ENCODE measurements at places on chromosomes 2 and 18.

- no peak for DNase-seq
These were observed 484 bp upstream of the DARS1 start for GRCh38 chr2:135985826-135986393.

DNA sequence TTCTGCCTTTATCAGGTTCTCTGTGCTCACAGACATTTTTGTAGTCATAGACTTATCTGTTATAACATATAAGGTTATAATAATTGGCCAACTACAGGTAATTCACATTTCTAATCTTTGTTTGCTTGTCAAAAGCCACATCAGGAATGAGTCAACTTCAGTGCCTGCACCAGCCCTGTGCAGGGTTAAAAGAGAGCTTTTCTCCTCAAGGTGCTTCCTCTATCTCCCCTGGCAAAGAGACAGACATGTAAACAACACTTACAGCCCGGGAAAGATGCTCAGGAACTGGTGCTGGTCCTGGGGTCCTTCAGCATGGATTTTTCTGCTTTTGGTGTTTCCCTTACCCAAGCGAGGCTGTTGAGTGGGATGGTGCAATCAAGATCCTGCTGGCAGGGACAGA lies 7.7 kb upstream of the EHD3 start:
- no peak for DNase-seq

DNA sequence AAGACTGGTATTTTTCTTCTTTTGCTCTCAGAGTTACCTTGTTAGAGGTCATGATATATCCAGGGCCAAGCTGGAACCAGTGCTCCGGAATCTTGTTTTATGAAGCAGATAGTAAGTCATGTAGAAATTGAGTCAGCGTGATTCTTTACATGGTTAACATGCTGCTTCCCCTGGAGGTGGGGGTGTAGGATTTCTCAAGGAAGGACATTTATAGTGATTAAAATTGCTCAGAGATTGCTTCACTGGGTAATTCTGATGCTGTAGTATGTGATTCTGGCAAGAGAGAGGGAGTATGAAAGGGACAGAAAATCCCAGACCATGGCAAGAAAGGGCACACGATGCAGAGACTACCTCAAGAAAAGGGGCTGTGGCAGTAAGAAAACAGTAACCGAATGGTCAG lies 8.0 kb upstream of the MYL1 start:
- no peak for DNase-seq

DNA sequence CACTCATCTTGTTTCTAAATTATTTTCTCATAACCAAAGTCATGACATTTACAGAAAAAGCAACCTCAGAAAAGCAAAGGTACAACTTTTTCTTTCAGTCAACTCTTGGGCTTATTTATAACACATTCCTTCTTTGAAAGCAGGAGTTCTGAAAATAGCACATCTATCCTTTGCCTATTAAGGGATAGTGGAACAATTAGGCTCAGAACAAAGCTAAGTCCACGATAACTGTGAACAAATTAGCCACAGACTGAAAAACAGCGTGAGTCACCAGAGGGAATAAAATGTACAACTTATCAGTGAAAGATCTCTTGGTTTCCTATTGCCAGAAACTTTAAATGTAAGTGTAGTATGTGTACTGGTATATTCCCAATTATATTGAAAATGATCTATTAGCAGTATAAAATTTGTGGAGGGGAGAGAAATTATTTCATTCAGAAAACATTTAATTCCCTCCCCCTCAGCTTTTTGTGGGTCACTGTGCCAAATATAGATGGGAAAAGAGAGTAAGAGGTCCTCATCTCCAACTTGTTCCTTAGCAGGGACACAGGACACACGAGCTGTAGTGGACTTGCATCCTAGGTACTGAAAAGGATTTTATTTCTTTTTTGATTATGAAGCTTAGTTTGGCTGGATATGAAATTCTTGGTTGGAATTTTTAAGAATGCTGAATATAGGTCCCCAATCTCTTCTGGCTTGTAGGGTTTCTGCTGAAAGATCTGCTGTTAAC lies 15.4 kb upstream of the MATN3 start:
- DNase-seq = peak; percentile 42

GRCh38 chr2:223930103-223930976 lies 14.8 kb downstream of the WDFY1 start:
- no peak for DNase-seq

DNA sequence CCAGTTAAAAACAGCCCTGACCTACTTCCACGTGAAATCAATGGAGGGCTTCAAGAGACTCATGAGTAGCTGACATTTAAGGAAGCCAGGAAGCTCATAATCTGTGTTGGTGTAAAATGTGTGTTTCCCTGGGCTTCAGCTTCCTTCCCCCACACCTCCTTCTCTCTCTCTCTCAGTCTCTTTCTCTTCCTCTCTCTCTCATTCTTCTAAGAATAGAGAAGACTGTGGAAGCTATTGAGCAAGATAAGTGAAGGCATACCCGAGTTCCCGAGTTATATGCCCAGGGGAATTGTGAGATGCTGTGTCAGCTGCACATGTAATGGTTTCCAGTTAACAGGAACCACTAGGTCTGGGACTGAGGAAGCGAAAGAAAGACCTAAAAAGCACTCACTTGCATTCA lies 199.4 kb downstream of the NYAP2 start:
- peak; percentile 63 for DNase-seq

DNA sequence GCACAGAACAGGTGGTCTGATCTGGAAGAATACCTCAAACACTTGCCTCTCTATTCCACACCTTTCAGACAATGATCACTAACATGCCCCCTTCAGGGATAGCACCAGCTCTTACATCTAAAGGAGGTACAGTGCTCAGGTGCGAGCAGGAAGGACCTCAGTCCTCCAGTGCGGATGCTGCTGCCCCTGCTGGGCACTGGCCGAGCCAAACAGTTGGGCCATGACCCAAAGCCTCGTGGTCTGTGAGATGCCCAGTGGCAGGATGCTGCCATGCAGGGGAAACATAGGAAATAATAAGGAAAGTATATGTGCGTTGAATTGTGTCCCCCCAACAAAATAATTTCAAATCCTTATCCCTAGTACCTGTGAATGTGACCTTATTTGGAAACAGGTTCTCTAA lies 243.7 kb downstream of the NDUFA10 start:
- DNase-seq = no peak

- no peak for DNase-seq
These were observed 493.7 kb upstream of the TNP1 start for GRCh38 chr2:217353591-217353990.

- DNase-seq = peak; percentile 73
These were observed 321.7 kb upstream of the REV1 start for GRCh38 chr2:99811544-99811943.

DNA sequence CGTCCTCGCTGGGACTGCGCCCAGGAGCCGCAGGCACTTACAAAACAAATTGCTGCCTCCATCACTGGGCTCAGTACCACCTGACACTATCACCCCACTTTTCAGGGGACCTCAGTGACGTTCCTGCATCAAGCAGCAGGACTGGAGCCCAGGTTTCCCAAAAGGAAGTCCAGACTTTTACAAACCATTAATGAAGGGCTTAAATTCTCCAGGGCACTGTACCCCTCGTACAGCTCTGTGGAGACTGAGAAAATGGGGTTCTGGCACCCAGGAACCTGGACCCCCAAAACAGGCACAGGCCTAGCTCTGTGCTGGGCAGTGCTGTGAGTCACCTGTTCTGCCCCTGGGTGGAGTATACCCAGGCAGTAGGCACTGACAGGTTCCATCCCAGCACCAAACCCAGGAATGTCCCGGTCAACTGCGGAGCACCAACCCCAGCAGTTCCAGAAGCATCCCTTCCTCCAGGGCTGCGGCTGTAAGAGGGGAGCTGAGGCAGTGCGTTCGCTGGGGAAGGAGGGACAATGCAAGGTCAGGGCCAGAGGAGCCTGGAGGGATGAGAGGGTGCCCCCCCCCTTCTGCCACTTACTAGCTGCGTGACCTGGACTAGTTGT lies 24.6 kb upstream of the NOTO start:
- no peak for DNase-seq

DNA sequence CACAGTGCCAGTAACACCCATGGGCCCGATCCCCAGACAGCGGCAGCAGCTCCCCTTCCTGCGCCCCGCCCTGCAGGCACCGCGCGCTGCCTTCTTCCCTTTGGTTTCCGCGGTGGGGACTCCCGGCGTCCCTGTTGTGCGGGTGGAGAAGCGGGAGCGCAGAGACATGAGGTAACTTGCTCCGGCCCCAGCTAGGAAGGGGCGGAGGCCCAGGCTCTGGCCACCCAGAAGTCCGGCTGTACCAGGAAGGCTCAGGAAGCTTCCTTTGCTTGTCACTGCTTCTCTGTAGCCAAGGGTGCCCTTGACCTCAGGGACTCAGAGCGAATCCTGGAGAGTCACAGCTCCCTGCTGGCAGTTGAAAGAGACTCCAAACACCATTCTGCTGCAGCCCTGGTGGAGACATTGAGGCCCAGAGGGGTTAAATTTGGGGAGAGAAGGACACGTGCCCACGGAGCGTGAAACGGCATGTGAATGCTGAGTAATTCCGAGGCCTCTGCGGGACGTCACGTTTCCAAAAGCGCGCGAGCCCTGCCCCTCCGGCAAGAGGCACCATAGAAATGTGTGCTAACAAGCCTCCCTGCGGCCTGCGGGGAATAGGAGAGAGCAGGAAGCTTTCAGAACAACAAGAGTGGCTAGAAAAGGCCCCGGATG lies 6.7 kb upstream of the ADCY3 start:
- peak; percentile 45 for DNase-seq

- no peak for DNase-seq
These were observed 187.8 kb downstream of the FTCDNL1 start for GRCh38 chr2:199663157-199663556.

DNA sequence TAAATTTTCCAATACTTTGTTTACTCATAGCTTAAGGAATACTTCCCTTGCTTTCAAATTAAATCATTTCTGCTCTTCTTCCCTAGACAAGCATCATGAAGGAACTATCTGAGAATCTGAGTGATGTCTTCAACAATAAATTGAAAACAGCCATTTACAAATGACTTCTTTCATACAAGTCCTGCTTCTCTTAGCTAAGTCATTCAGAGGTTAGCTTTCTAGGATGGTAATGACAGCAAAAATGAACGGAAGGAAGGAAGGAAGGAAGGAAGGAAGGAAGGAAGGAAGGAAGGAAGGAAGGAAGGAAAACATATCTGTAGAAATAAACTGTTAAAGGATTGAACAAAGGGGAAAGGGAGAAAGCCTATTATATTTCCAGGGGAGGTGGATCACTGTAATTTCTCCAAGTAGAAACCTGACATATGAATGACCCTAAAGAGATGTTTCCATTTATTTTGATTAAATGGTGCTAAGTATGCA lies 335.0 kb upstream of the KYNU start:
- DNase-seq = no peak

DNA sequence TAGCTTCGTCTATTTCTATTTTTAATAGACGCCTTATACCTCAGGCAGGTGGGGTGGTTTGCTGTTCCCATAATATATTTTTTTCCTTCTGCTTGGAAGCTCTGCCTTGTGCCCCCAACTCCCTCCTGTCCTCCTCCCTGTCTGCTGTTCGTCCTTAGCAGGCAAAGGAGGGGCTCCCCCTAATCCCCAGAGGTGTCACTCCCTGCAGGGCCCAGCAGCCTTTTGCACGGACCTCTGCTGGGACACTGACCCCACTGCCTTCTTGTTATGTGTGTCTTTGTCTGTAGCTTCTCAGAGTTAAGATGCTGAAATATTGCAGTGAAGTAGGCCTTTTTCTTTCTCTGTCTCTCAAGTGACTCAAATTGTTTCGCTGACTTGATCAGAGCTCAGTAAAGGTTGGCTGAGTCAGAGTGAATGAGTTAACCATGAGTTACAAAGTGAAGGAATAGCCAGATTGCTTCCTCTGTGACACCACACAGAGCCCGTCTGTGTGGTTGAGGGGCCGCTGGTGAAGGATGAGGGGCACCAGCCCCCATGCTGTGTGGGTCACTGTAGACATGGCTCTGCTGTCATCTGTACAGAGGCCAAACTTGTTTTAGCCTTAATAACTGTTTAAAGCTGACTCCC lies 47.7 kb downstream of the PRKCE start:
- peak; percentile 44 for DNase-seq

GRCh38 chr2:219836647-219837177 lies 209.3 kb downstream of the SLC4A3 start:
- DNase-seq = peak; percentile 39

DNA sequence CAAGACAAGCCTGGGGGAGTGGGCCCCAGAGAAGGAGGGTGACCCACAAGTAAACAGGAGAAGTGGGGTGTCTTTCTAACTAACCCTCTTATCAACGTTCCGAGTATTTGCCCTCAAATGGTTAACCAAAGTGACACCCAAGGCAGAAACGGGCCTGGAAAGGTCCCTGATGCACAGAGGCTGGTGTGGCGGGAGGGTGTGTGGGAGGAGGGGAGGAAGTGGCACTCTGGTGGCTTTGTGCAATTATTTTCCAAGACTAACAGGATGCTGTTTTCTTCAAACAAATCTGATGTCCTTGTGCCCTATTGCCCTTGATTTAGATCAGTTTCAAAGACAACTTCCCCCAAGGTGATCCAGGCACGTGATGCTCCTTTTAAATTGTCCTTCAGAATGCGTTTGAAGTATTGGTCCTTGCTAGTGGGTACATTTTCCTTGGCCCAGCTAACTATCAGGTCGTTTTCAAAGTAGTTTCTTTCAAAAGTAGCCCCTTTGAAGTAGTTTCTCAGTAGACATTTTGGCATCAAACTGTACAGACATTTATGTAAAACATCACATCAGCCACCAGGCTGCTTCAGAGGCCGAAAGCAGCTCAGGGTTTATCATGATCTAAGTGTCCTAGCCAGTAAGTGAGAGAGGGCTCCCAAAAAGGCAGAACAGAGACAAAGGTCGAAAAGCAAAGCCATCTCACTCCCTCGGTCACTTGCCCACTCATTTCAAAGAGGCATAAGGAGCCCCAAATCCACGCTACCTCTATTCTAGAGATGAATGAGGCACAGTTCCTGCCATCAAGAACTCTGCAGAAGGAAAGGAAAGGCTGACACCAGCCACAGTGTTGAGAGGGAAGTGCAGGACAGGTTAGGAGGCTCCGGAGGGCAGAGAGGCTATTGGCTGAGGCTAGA lies 371.1 kb upstream of the ID2 start:
- no peak for DNase-seq

GRCh38 chr2:127231130-127231865 lies 11.2 kb upstream of the CYP27C1 start:
- DNase-seq = peak; percentile 45

- DNase-seq = peak; percentile 53
These were observed 3.1 kb downstream of the DSC3 start for GRCh38 chr18:31039426-31039825.

GRCh38 chr2:217880891-217881290 lies 121.9 kb downstream of the TNS1 start:
- DNase-seq = no peak

DNA sequence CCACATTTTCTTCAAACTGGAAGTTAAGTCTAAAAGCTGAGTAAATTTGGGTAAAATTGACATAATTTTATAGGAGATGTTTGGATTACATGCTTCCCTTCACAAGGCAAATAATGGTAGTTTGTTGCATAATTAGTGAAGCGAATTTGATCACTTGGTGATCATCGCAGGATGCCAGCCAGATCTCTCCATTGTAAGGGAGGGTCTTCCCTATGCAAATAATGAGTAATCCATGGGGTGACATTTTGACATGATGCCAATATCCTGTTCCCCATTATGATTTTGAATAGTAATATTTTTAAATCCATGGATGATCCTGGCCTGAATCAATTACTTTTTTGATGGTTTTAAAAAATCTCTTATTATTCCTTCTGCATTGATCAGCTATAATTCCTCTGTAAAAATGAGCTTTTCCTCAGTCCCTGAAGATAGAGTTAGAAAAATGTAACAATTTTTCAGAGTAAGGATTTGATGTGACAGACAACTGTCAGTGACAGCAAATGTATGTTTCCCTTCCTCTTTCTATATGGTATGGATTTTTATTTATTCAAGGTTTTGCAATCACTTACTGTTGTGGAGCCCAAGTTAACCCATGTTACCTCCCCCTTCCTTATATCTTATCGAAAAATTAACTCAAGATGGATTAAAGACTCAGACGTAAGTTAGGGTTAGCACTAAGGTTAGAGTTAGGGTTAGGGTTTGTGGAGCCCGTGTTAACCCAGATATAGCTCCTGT lies 21.4 kb downstream of the CCL20 start:
- no peak for DNase-seq
